ENCODE measurements at places on chromosomes 2 and 18.

- H3K4me1 ChIP-seq = no peaks in the 10 kb centered on the region
- H3K4me3 ChIP-seq = no peak overlapping the region
- no peaks in the 10 kb centered on the region for H3K27me3 ChIP-seq
- DNase-seq = no peak
- no peak overlapping the region for H3K27ac ChIP-seq
These were observed 410.7 kb upstream of the DSEL start for GRCh38 chr18:67926929-67927864.

DNA sequence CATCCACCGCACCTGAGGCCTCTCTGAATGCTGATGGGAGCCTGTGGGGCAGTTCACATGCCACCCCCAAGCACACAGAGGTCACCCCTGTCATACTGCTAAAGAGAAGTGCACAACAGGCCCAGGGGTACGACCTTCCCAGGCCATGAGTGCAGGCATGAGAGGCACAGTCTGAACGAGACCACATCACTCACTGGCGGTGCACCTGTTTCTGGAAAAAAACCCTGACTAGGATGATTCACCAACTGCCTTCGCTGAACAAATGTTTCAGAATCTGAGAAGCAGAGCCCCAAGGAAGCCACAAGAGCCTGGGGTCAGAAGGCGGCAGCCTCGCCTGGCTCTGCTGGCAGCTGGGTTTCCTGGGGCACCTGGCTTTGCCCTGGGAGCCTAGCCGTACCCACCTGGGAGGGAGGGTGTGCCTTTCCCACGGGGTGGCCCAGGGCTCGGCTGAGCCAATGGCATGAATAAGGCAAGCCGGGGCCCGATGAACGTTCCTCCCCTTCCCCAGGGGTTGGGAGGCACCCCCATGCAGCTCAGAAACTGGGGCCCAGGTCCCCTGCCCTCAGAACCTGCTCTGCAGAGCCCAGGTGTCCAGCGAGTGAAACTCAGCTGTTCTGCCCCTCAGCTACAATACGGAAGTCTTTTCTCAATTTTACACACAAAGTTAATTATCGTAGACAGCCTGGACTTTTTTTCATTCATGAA is 73.8 kb downstream of the HDAC4 start:
- H3K27ac ChIP-seq = peak overlapping the region; percentile 92
- H3K36me3 ChIP-seq = no peaks in the 10 kb centered on the region
- H3K4me3 ChIP-seq = peak overlapping the region; percentile 25
- peaks cover 88% of the 10 kb centered on the region for H3K4me1 ChIP-seq
- peak; percentile 46 for DNase-seq

DNA sequence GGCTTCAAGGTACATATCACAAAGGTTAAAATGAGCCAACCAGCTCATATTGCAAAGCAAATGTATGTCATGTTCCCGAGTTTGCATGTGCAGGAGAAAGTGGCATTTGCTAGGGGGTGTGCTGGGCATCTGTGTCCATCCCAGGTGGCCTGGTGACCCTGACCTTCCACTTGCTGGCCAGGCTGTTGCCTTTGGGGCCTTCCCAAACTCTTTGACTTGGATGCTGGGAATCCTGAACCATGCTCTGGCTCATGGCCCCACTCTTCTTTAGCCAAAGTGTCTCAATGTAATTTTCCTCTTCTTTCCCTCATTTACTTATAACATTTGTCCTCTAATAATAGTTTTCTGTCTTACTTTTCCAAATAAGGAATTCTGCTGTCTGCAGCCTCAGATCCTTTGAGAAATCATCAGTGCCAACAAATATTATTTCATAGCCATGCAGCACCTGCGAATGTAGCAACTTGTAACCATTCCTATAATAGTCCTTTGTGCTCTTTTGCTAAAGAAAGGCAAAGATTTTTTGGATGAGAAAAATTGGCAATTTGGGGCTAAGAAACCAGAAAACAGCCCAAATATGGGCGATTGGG is 64.2 kb downstream of the MTCL1 start:
- H3K4me1 ChIP-seq = no peaks in the 10 kb centered on the region
- no peak for DNase-seq
- H3K36me3 ChIP-seq = no peaks in the 10 kb centered on the region
- H3K4me3 ChIP-seq = no peak overlapping the region

DNA sequence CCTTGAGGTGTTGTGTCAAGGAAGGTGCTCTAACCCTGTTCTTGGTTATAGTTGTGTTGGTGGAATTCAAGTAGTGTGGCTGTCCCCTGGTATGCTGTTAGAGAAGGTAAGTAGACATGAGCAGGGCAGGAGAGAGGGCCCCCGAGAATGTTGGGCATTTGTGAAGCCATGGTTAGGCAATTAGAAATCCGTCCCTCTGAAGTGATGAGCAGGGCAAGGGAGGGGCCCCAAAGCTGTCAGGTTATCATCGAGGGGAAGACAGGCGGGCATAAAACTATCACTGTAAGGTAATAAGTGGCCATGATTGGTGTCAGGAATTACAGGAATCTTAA is 5.2 kb downstream of the XRCC5 start:
- peak overlapping the region; percentile 98 for H3K27ac ChIP-seq
- no peak for DNase-seq
- H3K4me1 ChIP-seq = peaks cover 40% of the 10 kb centered on the region
- H3K36me3 ChIP-seq = peaks cover 89% of the 10 kb centered on the region
- peak overlapping the region; percentile 98 for H3K4me3 ChIP-seq
- H3K27me3 ChIP-seq = no peaks in the 10 kb centered on the region

GRCh38 chr2:70084973-70085710 is 2.1 kb upstream of the PCBP1 start:
- H3K4me1 ChIP-seq = peaks cover 66% of the 10 kb centered on the region
- peak overlapping the region; percentile 100 for H3K27ac ChIP-seq
- H3K27me3 ChIP-seq = no peaks in the 10 kb centered on the region
- peaks cover 36% of the 10 kb centered on the region for H3K36me3 ChIP-seq
- DNase-seq = peak; percentile 44

DNA sequence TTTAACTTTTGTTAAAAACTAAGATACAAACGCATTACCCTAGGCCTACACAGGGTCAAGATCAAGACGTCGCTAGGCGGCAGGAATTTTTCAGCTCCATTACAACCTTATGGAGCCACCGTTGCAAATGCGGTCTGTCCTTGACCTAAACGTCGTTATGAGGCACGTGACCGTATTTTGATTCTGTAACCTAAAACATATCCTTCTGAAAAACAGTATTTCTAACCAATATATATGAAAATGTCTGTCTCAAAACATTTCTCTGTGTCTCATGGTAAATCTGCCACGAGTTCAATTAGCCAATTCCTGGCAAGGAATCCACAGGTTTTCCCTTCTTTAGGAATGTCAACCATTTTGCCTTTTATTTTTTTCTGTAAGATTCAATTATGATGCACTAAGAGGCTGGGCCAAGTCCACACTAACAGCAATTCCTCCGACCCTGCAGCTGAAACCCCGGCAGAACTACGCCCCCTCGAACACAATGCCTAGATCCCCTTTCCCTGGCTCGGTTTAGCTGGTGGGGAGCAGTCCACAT is 1.7 kb downstream of the RTN4 start:
- no peaks in the 10 kb centered on the region for H3K27me3 ChIP-seq
- H3K36me3 ChIP-seq = no peaks in the 10 kb centered on the region
- H3K4me3 ChIP-seq = peak overlapping the region; percentile 92

GRCh38 chr2:205934443-205934842 is 151.5 kb downstream of the INO80D start:
- H3K36me3 ChIP-seq = no peaks in the 10 kb centered on the region
- H3K4me1 ChIP-seq = no peaks in the 10 kb centered on the region
- DNase-seq = no peak
- peaks cover 21% of the 10 kb centered on the region for H3K27me3 ChIP-seq
- no peak overlapping the region for H3K4me3 ChIP-seq
- H3K27ac ChIP-seq = no peak overlapping the region

DNA sequence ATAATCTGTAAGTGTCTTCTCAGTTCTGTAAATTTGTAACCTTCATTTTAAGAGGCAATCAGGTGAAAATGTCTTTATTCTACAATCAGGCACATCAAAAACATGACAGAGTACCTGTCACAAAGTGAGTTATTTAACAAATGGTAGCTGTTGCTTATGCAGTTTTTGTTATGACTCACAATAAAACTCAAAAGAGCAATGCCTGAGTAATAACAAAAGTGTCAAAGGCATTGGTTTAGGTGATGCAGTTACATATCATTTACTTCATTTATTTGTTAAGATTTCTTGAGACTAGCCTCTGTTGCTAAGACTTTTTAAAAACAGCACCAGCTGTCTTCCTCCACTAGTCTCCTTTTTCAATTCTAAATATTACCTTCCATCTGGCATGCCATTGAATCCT is 177.8 kb downstream of the KIAA1328 start:
- DNase-seq = no peak
- H3K27me3 ChIP-seq = no peaks in the 10 kb centered on the region
- no peaks in the 10 kb centered on the region for H3K4me1 ChIP-seq
- peaks cover 76% of the 10 kb centered on the region for H3K36me3 ChIP-seq

DNA sequence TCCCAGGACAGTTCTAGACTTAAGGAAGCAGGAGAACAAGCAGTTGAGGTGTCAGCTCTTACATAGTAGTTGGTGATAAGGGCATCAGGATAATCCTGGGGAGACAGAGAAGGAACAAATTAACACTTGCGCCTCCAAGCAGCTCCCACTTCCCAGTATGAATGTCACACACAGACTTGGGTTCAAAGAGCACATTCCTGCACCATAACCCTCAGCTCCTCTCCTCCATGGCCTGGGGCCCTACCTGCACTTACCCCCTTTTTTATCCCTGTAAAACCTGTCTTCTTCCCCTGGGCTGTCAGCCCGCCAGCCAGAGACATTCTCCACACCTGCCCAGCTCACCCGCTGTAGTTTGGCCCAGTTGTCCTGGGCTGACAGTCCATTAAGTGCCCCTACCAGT is 3.9 kb upstream of the UCN start:
- H3K4me1 ChIP-seq = peaks cover 8% of the 10 kb centered on the region
- H3K36me3 ChIP-seq = peaks cover 26% of the 10 kb centered on the region
- no peak overlapping the region for H3K27ac ChIP-seq
- H3K4me3 ChIP-seq = no peak overlapping the region
- no peak for DNase-seq

DNA sequence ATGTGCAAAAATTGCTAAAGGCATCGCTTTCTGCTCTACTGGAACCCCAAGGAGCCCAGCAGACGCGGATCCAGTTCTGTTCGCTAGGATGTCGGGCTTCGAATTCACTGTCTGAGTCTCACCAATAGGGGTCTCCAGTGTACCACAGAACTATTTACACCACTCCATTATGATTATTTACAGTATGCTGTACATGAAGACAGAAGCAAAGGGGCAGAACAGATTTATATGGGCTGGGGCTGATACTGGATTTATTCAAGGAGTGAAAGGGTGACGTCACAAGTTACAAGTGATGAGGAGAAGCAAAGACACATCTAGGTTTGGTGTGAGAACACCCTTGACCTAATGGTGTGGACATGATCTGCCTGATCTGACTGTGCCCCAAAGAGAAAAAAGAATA is 185.3 kb upstream of the ATP5MC3 start:
- no peak overlapping the region for H3K4me3 ChIP-seq
- H3K36me3 ChIP-seq = no peaks in the 10 kb centered on the region
- H3K4me1 ChIP-seq = no peaks in the 10 kb centered on the region

GRCh38 chr18:46338205-46338604 is 234.0 kb downstream of the HAUS1 start:
- H3K4me1 ChIP-seq = peaks cover 16% of the 10 kb centered on the region
- H3K27ac ChIP-seq = no peak overlapping the region
- DNase-seq = no peak
- no peak overlapping the region for H3K4me3 ChIP-seq
- H3K27me3 ChIP-seq = peaks cover 43% of the 10 kb centered on the region
- H3K36me3 ChIP-seq = no peaks in the 10 kb centered on the region

- DNase-seq = no peak
- H3K27ac ChIP-seq = no peak overlapping the region
- H3K36me3 ChIP-seq = peaks cover 3% of the 10 kb centered on the region
- no peaks in the 10 kb centered on the region for H3K27me3 ChIP-seq
These were observed 52.2 kb downstream of the INPP5D start for GRCh38 chr2:233112329-233112728.

- H3K36me3 ChIP-seq = no peaks in the 10 kb centered on the region
- H3K4me3 ChIP-seq = no peak overlapping the region
- H3K27me3 ChIP-seq = peaks cover 43% of the 10 kb centered on the region
These were observed 45.4 kb downstream of the M1AP start for GRCh38 chr2:74602586-74603281.

DNA sequence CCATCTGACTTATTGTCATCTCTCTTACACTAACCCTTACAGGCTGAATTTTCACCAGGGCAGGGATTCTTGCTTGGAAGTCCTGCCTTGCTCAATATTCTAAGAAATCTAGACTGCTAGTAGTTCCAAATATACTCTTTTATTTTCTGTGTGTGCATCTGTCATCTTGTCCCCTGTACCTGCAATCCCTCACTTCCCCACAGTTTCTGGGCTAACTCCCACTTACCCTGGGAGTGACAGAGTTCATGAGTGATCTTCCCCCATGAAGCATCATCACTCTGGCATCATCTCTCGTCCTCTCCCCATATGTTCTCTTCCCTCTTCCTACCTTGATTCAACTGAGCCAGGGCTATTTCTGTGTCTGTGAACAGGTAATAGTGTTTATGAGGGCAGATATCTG is 35.7 kb downstream of the HNMT start:
- no peak for DNase-seq
- no peak overlapping the region for H3K27ac ChIP-seq

DNA sequence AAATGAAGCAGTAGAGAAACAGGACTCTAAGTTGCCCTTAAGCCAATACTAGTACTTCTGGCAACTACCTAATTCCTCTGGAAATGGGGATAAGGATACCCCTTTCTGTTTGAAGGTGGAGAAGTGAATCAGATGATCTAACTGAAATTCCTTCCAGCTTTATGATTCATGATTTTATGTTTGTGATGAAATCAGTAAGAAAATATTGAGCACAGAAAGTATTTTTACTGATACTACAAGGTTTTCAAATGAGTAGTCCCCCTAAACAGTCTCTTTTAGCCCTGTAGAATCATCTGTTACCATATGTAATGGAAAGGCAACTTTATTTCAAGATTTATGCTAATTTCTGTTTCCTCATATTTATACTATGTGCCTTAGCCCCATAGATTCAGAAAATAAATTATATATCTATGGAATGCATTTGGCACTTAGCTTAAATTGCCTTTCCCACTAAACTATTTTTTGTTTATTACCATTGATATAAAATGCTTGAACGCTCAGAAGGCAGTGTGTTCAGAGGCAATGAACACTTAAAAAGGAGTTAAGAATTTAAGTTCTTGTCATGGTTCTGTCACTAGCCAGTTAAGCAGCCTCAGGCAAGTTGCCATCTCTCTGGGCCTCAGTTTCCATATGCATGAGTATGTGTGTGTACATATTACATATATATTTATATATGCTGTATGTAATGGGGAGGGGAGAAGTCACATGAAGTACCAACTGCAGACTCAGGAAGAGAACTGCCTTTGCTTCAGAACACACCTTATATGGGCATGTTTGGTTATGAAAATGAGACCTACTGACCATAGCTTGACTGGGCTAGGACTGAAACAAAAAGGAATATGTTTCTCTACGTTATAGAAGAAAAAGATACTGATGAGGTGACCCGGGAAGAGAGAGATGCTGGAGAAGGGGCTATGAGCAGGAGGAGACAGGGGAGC is 97.7 kb downstream of the CDC42EP3 start:
- no peak overlapping the region for H3K27ac ChIP-seq
- no peak overlapping the region for H3K4me3 ChIP-seq
- H3K36me3 ChIP-seq = no peaks in the 10 kb centered on the region
- H3K27me3 ChIP-seq = no peaks in the 10 kb centered on the region
- peaks cover 9% of the 10 kb centered on the region for H3K4me1 ChIP-seq
- no peak for DNase-seq

- H3K27ac ChIP-seq = peak overlapping the region; percentile 55
- no peaks in the 10 kb centered on the region for H3K27me3 ChIP-seq
- H3K36me3 ChIP-seq = peaks cover 12% of the 10 kb centered on the region
- H3K4me3 ChIP-seq = no peak overlapping the region
These were observed 26.5 kb downstream of the PSD4 start for GRCh38 chr2:113200236-113200635.

Data from naive thymus-derived CD8-positive, alpha-beta T cell (primary cell).